ENCODE measurements at places on chromosomes 13 and 19. TPM values are rescaled to one million over a fixed set of nuclear protein-coding genes. Genes with fewer than 3 reads are reported as not detected.

GRCh38 chr13:60663788-60664187, 266.8 kb downstream of the TDRD3 start:
- H3K4me3 ChIP-seq: no peak overlapping the region
- no peaks in the 10 kb centered on the region for H3K4me1 ChIP-seq

- DNase-seq: no peak
- peaks cover 2% of the 10 kb centered on the region for H3K27me3 ChIP-seq
- H3K36me3 ChIP-seq: no peaks in the 10 kb centered on the region
- peaks cover 16% of the 10 kb centered on the region for H3K4me1 ChIP-seq
Observed at GRCh38 chr19:4580961-4581665, 21.6 kb upstream of the SEMA6B start.

DNA sequence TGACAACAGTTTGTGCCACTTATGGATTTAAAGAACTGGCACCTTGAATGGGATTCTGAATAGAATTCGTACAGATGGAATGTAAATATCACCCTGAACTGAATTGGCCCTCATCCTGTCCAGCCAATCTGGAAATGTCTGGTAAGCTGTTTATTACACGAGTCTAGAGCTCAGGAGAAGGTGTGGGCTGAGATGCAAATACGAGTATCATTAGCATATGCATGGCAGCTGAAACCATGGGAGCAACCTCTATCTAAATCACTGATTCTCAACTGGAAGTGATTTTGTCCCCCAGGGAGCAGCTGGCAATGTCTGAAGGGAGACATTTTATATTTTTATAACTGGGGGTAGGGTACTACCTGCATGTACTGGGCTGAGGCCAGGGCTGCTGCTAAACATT, 15.6 kb upstream of the VWA8 start:
- H3K27ac ChIP-seq: no peak overlapping the region
- no peaks in the 10 kb centered on the region for H3K4me1 ChIP-seq

GRCh38 chr19:50428772-50429463, 3.8 kb upstream of the MYBPC2 start:
- H3K27ac ChIP-seq: no peak overlapping the region
- no peaks in the 10 kb centered on the region for H3K27me3 ChIP-seq
- no peak for DNase-seq
- no peaks in the 10 kb centered on the region for H3K36me3 ChIP-seq

Gene ZNF320
- total RNA-seq: 4.6 TPM

Gene FUT1
- 6.8 TPM for total RNA-seq

- peaks cover 16% of the 10 kb centered on the region for H3K27me3 ChIP-seq
- no peak for DNase-seq
- no peak overlapping the region for H3K4me3 ChIP-seq
- no peaks in the 10 kb centered on the region for H3K36me3 ChIP-seq
Observed at GRCh38 chr19:1752009-1752756, 1.1 kb upstream of the ONECUT3 start.

DNA sequence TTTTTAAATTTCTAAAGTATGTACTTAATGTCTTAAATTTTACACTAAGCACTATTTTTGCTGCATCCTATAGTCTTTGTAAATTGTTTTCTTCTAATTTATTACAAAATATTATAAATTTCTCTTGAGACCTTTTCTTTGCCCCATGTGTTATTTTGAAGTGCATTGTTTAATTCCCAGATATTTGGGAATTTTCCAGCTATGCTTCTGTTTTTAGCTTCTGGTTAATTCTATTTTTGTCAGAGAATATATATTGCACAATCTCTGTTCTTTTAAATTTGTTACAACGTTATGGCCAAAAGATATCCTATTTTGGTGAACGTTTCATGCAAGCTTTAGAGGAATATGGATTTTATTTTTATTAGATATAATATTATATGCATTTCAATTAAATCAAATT, 917.4 kb upstream of the MIR17HG start:
- no peak overlapping the region for H3K4me3 ChIP-seq
- no peaks in the 10 kb centered on the region for H3K4me1 ChIP-seq
- H3K27me3 ChIP-seq: no peaks in the 10 kb centered on the region
- H3K27ac ChIP-seq: no peak overlapping the region
- no peak for DNase-seq
- H3K36me3 ChIP-seq: no peaks in the 10 kb centered on the region

DNA sequence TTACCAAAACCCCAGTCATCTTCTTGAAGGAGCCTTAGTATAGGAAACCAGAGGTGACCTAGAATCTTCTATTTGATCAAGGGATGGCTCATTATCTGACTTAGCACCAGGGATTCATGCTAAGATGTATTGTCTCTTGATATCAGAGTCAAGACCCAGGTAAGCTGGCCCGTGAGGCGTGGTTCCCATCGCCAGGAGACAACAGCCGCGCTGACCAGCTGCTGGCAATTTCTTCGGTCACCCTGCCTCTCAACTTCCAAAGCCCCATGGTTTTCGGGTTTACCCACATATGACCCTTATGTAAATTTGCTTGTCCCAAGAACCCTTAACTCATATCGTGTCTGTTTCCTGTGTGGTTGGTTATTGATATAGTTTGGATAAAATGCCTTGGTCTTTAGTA, 77.7 kb upstream of the VSTM2B start:
- H3K4me3 ChIP-seq: no peak overlapping the region
- H3K27ac ChIP-seq: no peak overlapping the region
- H3K36me3 ChIP-seq: no peaks in the 10 kb centered on the region
- no peaks in the 10 kb centered on the region for H3K4me1 ChIP-seq
- H3K27me3 ChIP-seq: peaks cover under 1% of the 10 kb centered on the region

Gene SIGLEC12
- total RNA-seq: 5.0 TPM

Gene CEACAM7
- total RNA-seq: not detected

Gene GPR12
- total RNA-seq: not detected

GRCh38 chr13:32159137-32159869, 127.7 kb downstream of the FRY start:
- no peak for DNase-seq
- H3K27me3 ChIP-seq: no peaks in the 10 kb centered on the region
- H3K4me1 ChIP-seq: no peaks in the 10 kb centered on the region

Gene KLK2
- not detected for total RNA-seq

GRCh38 chr13:33111414-33112110, 95.3 kb downstream of the KL start:
- H3K4me1 ChIP-seq: peaks cover 2% of the 10 kb centered on the region
- H3K36me3 ChIP-seq: peaks cover 50% of the 10 kb centered on the region
- no peak for DNase-seq
- H3K27me3 ChIP-seq: no peaks in the 10 kb centered on the region
- no peak overlapping the region for H3K4me3 ChIP-seq

Gene ZNF132
- 1.3 TPM for total RNA-seq

DNA sequence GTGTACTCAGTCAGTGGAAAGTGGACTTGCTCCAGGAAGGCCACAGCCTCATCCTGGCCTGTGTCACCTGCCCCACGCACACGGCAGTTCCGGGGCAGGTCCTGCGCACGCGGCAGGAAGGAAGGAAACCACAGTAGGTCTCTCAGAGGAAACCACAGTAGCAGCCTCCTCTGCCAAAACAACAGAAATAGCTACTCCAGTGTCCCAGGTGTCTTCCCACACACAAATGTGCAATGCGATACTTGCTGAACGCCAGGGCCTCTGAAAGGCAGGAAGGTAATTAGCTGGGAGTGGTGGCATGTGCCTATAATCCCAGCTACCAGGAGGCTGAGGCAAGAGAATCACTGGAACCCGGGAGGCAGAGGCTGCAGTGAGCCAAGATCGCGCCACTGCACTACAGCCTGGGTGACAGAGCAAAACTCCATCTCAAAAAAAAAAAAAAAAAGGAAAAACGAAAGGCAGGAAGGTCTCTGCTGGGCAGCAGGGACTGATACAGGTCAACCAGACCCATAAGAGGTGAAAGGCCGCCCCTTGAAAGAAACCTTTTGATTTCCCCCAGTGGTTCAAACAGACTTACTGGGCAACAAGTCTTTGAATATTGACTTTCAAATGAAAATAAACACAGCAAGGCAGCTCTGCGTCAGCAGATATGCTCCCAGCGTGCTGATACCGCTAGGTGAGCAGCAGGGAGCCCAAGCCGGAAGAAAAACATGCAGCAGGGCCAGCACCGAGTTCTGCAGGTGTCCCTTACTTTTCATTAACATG, 49.5 kb downstream of the CRYL1 start:
- no peak for DNase-seq
- H3K4me1 ChIP-seq: no peaks in the 10 kb centered on the region
- no peak overlapping the region for H3K4me3 ChIP-seq
- no peak overlapping the region for H3K27ac ChIP-seq

DNA sequence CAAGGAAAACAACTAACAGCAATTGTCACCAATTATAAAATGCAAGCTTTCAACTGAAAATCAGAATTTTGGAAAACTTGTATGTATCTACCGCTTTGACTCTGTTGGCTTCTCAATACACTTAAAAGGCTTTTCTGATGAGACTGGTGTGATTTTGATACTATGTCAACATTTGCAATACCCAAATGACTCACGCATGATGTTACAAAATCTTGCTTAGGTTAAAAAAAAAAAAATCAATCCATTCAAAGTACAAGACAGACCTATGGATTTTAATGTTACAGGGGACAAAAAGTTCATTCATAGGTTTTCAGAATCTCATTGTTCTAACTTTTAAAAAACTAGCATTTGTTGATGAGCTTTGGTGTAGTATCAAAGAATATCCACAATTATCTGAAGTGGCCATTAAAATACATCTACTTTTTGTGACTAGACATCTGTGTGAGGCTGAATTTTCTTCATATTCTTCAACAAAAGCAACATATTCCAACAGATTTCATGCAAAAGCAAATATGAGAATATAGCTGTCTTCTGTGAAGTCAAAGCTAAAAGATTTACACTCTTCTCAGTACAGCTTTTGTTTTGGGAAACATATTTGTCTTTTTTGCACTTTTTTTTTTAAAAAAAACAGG, 10.7 kb downstream of the ELF1 start:
- H3K4me3 ChIP-seq: no peak overlapping the region
- peaks cover 31% of the 10 kb centered on the region for H3K4me1 ChIP-seq
- H3K36me3 ChIP-seq: peaks cover 3% of the 10 kb centered on the region
- no peak for DNase-seq
- no peaks in the 10 kb centered on the region for H3K27me3 ChIP-seq

- no peaks in the 10 kb centered on the region for H3K27me3 ChIP-seq
- no peaks in the 10 kb centered on the region for H3K4me1 ChIP-seq
- no peak for DNase-seq
- H3K4me3 ChIP-seq: no peak within 1 kb of the TSS
- H3K27ac ChIP-seq: no peak within 1 kb of the TSS
Observed at GRCh38 chr19:38425810-38426466, at the start of gene RASGRP4. Gene RASGRP4, minus strand, starts transcription at chr19:38426219. Its CDS starts 128 bp downstream, at chr19:38426091.

- H3K27me3 ChIP-seq: no peaks in the 10 kb centered on the region
- H3K27ac ChIP-seq: peak overlapping the region; percentile 74
- peaks cover 2% of the 10 kb centered on the region for H3K4me1 ChIP-seq
- no peak for DNase-seq
- peak overlapping the region; percentile 68 for H3K4me3 ChIP-seq
- no peaks in the 10 kb centered on the region for H3K36me3 ChIP-seq
Observed at GRCh38 chr13:102399791-102400674, 1.8 kb downstream of the FGF14 start.

Gene NUP62
- total RNA-seq: 14.2 TPM

Gene C19orf47
- 3.9 TPM for total RNA-seq

Gene ERICH6B
- total RNA-seq: not detected

Gene CRX
- not detected for total RNA-seq

DNA sequence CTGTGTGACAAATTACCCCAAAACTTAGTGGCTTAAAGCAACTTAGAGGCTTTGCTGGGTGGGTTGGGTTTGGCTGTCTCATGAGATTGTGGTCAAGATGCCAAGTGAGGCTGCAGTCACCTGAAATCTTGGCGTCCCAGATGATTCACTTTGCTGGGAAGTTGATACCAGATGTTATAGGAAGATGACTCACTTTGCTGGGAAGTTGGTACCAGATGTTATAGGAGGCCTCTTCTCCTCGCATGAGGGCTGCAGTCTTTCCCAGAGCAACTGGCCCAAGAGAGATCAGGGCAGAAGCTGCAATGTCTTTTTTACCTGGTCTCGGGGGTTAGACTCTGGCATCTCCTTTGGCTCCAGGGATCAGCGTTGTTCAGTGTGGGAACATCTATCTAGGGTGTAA, 16.8 kb downstream of the TEX29 start:
- no peak overlapping the region for H3K27ac ChIP-seq
- H3K4me1 ChIP-seq: no peaks in the 10 kb centered on the region
- no peaks in the 10 kb centered on the region for H3K27me3 ChIP-seq
- H3K4me3 ChIP-seq: no peak overlapping the region
- DNase-seq: no peak

- H3K27ac ChIP-seq: no peak overlapping the region
- no peaks in the 10 kb centered on the region for H3K4me1 ChIP-seq
- no peak for DNase-seq
Observed at GRCh38 chr13:30730526-30730925, 4.8 kb upstream of the ALOX5AP start.

Gene SHISA7
- total RNA-seq: not detected

- H3K36me3 ChIP-seq: peaks cover 4% of the 10 kb centered on the region
- H3K4me3 ChIP-seq: no peak overlapping the region
- peaks cover 8% of the 10 kb centered on the region for H3K4me1 ChIP-seq
- no peak for DNase-seq
Observed at GRCh38 chr13:28704282-28704681, 14.5 kb downstream of the SLC46A3 start.

GRCh38 chr13:24998433-24998832, 97.5 kb upstream of the PABPC3 start:
- no peak overlapping the region for H3K27ac ChIP-seq
- DNase-seq: no peak
- no peaks in the 10 kb centered on the region for H3K36me3 ChIP-seq
- no peak overlapping the region for H3K4me3 ChIP-seq

Gene PNPLA6
- total RNA-seq: 68.4 TPM

GRCh38 chr19:33394723-33395560, 21.4 kb downstream of the CEBPG start:
- peaks cover 71% of the 10 kb centered on the region for H3K4me1 ChIP-seq
- DNase-seq: no peak
- no peak overlapping the region for H3K4me3 ChIP-seq
- H3K36me3 ChIP-seq: no peaks in the 10 kb centered on the region
- H3K27me3 ChIP-seq: no peaks in the 10 kb centered on the region

Measured in liver (tissue), 10 donors.